ENCODE measurements at places on chromosomes 16 and 17.
A peak's percentile ranks its signal among the peaks of the same experiment; 100 is the strongest.

DNA sequence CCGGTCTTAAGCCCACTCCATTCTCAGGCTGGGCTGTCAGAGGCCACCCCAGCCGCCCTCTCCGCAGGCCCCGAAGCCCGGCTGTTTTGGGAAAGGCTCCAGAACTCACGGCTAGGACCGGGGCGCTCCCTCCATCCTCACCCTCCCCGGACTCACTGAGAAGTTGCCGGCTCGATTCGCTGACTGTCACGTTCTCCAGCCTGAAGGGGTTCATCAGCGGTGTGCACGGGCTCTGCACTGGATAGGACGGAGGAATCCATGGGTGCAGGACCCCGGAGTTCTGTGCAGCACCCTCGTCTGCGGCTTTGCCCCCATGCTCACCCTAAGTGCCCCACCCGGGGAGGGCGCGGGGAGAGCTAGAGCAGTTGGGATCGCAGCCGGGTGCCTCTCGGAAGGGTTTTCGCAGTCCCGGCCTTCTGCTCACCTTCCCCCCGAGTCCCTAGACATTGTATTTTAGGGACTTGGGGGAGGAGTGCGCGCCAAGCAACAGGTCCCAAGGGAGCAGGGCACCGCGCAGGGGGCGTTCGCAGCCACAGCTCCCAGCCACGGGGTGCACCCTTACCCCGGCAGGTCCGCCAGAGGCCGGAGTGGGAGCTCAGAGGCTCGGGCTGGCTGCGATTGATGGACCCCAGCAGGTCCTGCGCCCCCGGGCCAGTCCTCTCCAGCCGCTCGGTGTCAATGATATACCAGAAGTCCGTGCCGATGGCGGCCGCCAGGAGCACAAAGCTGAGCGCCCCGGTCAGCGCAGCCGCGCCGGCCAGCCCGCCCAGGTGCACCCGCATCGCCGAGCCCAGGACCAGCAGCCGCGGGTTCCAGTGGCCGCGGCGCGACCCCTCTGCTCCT lies 1.0 kb downstream of the TMEM114 start:
- no peak for DNase-seq

- DNase-seq = no peak
Measured at GRCh38 chr16:30530163-30531037, 4.0 kb upstream of the ZNF768 start.

- no peak for DNase-seq
Measured at GRCh38 chr16:12283596-12283995, 307.1 kb downstream of the SNX29 start.

- DNase-seq = no peak
Measured at GRCh38 chr17:64615028-64615677, 47.0 kb downstream of the SMURF2 start.

DNA sequence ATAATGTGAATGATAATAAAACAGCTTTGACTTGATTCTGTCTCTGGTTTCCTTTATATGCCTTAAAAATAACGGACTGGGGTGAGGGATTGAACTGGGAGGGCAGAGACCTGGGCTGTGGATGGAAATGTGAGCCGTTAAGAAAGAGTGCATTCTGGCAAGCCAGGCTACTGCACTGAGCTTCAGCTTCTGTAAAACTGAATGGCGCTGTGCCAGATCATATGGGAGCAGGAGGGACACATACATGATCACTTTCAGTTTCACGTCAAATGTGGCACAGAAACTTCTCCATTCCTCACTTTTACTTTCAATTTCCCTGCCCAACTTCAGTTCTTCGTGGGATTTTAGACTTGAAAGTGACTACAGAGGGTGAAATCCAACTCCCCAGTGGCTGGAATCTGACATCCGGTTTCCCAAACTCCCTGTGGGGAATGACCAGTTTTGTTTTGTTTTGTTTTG lies 1.1 kb downstream of the MT2A start:
- peak; percentile 38 for DNase-seq

DNA sequence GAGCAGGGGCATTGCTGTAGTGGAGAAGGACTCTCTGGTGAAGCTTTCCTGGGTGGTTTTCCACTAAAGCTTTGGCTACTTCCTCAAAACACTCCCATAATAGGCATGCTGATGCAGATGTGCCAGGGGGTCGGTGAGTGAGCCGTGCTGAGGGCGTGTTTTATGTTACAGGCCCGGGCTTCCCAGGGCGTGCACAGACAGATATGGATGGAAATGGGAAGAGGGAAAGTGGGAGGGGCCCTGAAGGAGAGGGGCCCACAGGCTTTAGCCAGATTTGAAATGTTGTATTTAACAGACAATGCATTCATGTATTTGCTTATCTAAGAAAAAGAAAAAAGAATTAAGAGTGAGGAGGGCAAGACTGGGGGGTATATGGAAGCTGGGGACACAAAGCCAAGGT lies 56.3 kb downstream of the IL21R start:
- no peak for DNase-seq

DNA sequence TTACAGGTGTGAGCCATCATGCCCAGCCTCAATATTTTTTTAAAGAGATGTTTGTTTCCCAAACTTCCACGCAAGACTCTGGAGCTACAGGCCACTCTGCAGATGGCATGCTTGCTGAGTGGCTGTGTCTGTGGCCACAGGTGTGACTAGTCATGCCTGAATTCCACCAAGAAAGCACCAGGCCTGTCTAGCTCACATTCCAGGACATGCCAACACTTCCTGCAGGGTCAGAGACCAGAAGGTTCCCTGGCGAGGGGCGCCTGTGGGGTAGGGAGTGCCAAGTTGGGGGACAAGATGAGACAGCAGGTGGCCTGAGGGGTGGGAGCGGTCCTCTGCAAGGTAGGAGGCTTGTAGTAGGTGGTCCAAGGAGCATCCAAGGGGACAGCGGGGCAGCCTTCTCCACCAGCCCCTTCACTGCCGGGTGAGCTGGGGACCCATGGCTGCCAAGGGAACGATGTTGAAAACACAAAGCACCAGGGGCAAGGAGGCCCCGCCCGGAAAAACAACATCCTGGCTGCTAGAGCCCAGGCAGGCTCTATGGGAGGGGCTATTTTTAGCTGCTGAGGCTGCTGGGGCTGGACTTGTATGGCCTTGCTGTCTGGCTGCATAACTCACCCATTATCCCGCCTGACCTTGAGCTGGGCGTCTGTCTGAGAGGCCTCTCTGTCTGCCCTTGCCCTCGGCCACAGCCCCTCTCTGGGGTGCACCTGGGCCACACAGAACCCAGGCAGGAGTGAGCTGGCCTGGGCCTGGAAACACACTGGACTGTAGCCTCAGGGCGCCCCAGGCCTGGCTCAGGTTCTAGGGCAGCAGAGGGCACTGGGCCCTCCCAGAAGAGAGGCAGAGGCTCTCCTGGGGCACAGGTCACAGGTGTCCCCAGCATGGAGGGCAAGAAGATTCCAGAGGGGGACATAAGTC lies 5.7 kb downstream of the TRIM47 start:
- no peak for DNase-seq
